SK-N-DZ (cell line): ENCODE measurements at places on chromosomes 13 and 19.

DNA sequence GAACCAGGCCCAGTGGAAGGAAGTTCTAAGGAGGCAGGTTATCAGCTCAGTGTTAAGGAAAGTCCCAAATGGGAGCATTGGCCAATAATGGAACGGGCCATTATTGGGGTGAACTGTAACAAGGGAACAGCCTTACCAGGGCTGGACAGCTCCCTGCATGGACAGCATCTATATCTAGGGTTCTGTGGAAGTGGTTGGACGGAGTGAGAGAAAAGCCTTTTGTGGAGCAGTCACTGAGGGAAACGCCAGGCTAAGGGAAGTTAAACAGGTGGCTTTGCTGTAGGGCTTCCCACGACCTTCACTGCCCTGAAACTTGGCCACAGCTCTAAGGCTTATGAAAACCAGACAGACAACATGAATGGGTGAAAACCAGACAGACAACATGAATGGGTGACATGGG lies 17.0 kb downstream of the POU2F2 start:
- DNase-seq: no peak

DNA sequence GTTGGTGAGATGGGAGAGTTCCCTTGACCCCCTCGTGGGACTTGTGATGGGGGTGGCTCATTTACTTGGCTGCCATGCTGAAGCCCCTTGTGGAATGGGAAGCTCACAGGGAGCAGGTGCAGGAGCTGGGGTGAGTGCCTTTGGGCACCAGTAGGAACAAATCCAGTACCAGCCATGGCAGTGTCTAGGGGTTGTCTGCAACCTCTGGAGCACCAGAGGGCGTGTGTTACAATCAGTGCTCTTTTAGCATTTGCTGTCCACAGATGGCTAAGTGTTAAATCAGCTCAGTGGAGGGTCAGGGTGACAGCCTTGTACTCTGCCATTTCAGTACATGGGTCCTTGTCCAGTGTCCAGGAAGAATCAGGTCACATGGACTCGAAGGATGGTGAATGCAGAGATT lies 75.6 kb downstream of the ATP8A2 start:
- no peak for DNase-seq

DNA sequence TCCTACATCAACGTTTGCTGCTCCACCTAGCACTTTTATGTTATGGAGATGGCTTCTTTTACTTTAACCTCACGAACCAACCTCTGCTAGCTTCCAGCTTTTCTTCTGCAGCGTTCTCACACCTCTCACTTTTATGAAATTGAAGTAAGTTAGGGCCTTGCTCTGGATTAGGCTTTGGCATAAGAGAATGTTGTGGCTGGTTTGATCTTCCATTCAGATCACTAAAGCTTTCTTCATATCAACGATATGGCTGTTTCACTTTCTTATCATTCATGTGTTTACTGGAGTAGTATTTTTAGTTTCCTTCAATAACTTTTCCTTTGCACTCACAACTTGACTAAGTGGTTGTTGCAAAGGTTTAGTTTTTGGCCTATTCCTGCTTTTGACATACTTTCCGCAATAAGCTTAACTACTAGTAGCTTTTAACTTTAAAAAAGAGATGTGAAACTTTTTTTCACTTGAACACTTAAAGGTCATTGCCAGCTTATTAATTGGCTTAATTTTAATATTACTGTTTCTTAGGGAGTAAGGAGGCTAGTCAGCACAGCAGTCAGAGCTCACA lies 60.0 kb upstream of the SPRY2 start:
- DNase-seq: no peak

- DNase-seq: peak; percentile 88
These were observed 12.4 kb upstream of the FBL start for GRCh38 chr19:39858541-39858940.

GRCh38 chr19:11550265-11550664 lies 8.8 kb downstream of the ELOF1 start:
- DNase-seq: no peak
